ENCODE measurements at places on chromosomes 4 and X. TPM values are rescaled to one million over a fixed set of nuclear protein-coding genes. Genes with fewer than 3 reads are reported as not detected.

- H3K4me1 ChIP-seq, result no peaks in the 10 kb centered on the region
- H3K4me3 ChIP-seq, result no peak overlapping the region
- no peak overlapping the region for H3K27ac ChIP-seq
- no peak for DNase-seq
- H3K36me3 ChIP-seq, result no peaks in the 10 kb centered on the region
Observed at GRCh38 chr4:129384974-129385373, 289.0 kb downstream of the C4orf33 start.

DNA sequence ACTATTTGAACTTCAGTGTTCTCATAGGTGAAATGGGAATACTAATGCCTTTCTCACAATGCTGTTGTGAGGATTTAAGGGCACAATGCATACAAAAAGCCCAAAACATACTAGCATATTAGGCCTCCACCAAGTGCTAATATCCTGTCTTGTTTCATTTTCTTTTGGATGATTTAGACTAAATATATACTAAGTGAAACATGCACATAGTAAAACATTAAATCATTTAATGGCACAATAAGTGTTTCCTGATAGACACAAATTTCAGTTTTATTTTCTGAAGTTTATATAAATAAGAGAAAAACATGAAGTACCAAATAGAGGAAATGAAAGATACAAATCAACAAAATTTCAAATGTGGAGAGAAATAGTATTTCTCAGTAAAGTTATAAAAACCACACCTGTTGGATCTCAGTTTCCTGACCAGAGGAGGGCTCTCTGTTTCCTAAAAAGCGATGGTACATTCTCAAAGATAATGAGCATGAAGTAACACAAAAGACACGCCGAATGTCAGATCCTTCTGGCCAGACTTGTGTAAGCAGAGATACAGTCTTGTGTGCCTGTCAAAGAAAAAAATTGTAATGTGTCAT is 25.1 kb downstream of the DDX60 start:
- H3K4me3 ChIP-seq, result no peak overlapping the region
- no peaks in the 10 kb centered on the region for H3K36me3 ChIP-seq
- DNase-seq, result no peak
- no peak overlapping the region for H3K27ac ChIP-seq
- no peaks in the 10 kb centered on the region for H3K4me1 ChIP-seq
- no peaks in the 10 kb centered on the region for H3K27me3 ChIP-seq

- no peaks in the 10 kb centered on the region for H3K36me3 ChIP-seq
- no peaks in the 10 kb centered on the region for H3K4me1 ChIP-seq
- DNase-seq, result no peak
- H3K27me3 ChIP-seq, result no peaks in the 10 kb centered on the region
Observed at GRCh38 chr4:185062606-185063005, 44.3 kb downstream of the HELT start.

AREG gene
- 31.3 TPM for total RNA-seq

PAK3 gene
- total RNA-seq, result 0.85 TPM

SHROOM4 gene
- total RNA-seq, result 9.2 TPM

DNA sequence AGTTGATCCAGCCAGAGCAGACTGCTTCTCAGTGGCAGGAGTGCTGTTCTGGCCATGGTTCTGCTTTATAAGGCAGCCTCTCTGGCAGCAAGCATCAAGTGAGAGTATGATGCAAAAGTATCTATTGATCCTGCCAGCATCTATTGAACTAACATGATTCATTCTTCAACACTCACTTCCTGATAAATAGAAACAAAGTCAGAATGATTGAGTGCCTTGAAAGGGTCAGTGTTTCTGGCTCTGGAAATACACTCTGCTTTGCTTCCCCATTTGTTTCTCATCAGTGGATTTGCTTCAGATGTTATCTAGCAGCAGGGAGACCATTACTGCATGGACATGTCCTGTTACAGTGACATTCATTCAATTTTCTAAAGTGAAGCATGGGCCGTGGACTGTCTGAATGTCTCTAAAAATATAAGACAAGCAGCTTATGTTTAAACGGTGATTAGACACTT is 66.2 kb upstream of the FRAS1 start:
- DNase-seq, result no peak
- H3K4me1 ChIP-seq, result no peaks in the 10 kb centered on the region
- no peaks in the 10 kb centered on the region for H3K27me3 ChIP-seq
- H3K4me3 ChIP-seq, result no peak overlapping the region
- no peaks in the 10 kb centered on the region for H3K36me3 ChIP-seq

SATL1 gene
- not detected for total RNA-seq

CT45A3 gene
- not detected for total RNA-seq

DNA sequence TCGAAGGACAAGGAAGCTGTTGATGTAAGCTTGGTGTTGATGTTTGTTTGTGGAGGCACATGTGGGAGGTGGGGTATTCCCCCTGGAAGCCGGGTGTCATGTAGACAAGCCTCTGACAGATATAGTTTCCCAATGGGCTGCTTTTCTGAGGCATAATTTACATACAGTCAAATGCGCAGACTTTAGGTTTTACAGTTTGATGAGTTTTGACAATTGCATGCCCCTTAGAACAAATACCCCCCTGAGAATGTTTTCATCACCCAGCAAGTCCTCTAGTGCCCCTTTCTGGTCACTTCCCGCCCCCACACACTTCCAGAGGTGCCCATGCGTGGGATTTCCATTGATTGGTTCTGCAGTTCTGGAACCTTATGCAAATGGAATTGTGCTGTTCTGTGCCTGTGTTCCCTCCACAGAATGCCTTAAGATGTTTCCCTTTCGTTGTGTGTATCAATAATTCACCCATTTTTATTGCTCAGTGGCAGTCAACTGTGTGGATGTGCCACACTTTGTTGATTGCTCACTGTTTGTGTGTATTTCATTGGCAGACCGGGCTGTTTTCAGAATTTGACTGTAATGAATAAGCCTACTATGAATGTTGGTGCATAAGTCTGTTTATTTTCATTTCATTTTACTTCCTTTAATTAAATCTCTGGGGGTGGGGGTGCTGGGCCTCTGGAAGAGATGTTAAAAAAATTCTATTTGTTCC is 8.5 kb downstream of the EVC start:
- no peak overlapping the region for H3K27ac ChIP-seq
- H3K4me3 ChIP-seq, result no peak overlapping the region
- H3K36me3 ChIP-seq, result no peaks in the 10 kb centered on the region
- no peaks in the 10 kb centered on the region for H3K4me1 ChIP-seq

GRCh38 chrX:53714580-53715345 is 28.2 kb upstream of the HUWE1 start:
- H3K27me3 ChIP-seq, result no peaks in the 10 kb centered on the region
- H3K36me3 ChIP-seq, result no peaks in the 10 kb centered on the region
- no peak overlapping the region for H3K27ac ChIP-seq
- H3K4me1 ChIP-seq, result no peaks in the 10 kb centered on the region

LPAR4 gene
- total RNA-seq, result 0.15 TPM

SLC10A6 gene
- total RNA-seq, result 1.7 TPM

RHOXF2 gene
- total RNA-seq, result not detected

- DNase-seq, result no peak
- no peaks in the 10 kb centered on the region for H3K27me3 ChIP-seq
- no peaks in the 10 kb centered on the region for H3K36me3 ChIP-seq
- no peaks in the 10 kb centered on the region for H3K4me1 ChIP-seq
- H3K4me3 ChIP-seq, result no peak overlapping the region
Observed at GRCh38 chr4:61911313-61911756, 711.2 kb downstream of the ADGRL3 start.

GRCh38 chr4:137819964-137820383 is 287.7 kb upstream of the PCDH18 start:
- H3K4me1 ChIP-seq, result no peaks in the 10 kb centered on the region
- no peak overlapping the region for H3K4me3 ChIP-seq
- H3K27me3 ChIP-seq, result no peaks in the 10 kb centered on the region
- H3K27ac ChIP-seq, result no peak overlapping the region
- DNase-seq, result no peak
- H3K36me3 ChIP-seq, result no peaks in the 10 kb centered on the region

DNA sequence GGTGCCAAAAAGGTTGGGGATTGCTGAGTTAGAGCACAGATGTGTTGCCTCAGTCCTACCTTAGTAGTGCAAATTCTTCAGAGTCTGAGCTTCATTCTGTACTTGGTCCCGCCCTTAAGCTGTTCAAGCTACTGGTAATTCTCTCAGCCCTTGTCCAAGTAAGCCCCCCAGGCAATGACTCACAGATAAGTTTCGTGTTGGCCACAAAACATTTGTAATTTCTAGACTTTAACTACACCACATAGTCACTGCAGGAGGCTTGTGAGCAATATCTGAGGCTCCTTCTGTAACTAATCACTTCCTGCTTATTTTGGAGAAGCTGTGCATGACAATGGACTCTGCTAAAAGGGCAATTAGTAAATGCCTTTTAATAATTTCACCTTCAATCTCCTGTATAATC is 1420.5 kb downstream of the PCDH7 start:
- no peak overlapping the region for H3K4me3 ChIP-seq
- H3K27me3 ChIP-seq, result no peaks in the 10 kb centered on the region
- no peaks in the 10 kb centered on the region for H3K4me1 ChIP-seq
- H3K27ac ChIP-seq, result no peak overlapping the region
- DNase-seq, result no peak

DNA sequence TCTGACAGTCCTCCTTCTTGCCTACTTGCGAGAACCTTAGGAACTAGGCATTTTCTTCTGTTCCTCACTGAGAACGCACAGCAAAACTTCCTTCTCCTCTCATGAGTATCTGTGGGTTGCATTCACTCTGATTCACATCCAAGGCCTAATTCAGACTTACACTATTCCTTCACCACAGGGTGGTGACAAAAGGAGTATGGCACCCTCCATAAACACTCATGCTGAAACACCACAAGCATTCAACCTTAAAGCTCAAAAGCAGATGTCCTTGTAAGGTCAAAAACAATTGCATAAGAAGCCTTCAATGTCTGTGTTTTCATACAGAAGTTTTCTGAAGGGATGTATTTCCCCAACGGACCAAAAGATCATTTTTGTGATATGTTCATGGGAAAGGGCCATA is 147.3 kb downstream of the CORIN start:
- H3K36me3 ChIP-seq, result no peaks in the 10 kb centered on the region
- no peak overlapping the region for H3K4me3 ChIP-seq
- no peaks in the 10 kb centered on the region for H3K4me1 ChIP-seq
- no peak for DNase-seq
- H3K27ac ChIP-seq, result no peak overlapping the region
- no peaks in the 10 kb centered on the region for H3K27me3 ChIP-seq

- H3K27me3 ChIP-seq, result no peaks in the 10 kb centered on the region
- H3K4me3 ChIP-seq, result no peak overlapping the region
- no peaks in the 10 kb centered on the region for H3K4me1 ChIP-seq
- peaks cover 22% of the 10 kb centered on the region for H3K36me3 ChIP-seq
- no peak for DNase-seq
Observed at GRCh38 chrX:49177873-49178480, 6.3 kb downstream of the PLP2 start.

LAMTOR3 gene
- total RNA-seq, result 38.9 TPM

GRCh38 chr4:114205261-114205660 is 225.8 kb upstream of the ARSJ start:
- no peak for DNase-seq
- no peaks in the 10 kb centered on the region for H3K36me3 ChIP-seq
- no peak overlapping the region for H3K4me3 ChIP-seq
- no peaks in the 10 kb centered on the region for H3K27me3 ChIP-seq
- no peaks in the 10 kb centered on the region for H3K4me1 ChIP-seq
- no peak overlapping the region for H3K27ac ChIP-seq

GRCh38 chr4:1133033-1133432 is 19.7 kb upstream of the RNF212 start:
- no peaks in the 10 kb centered on the region for H3K27me3 ChIP-seq
- H3K4me3 ChIP-seq, result no peak overlapping the region
- no peak overlapping the region for H3K27ac ChIP-seq

LGI2 gene
- 1.1 TPM for total RNA-seq

DNA sequence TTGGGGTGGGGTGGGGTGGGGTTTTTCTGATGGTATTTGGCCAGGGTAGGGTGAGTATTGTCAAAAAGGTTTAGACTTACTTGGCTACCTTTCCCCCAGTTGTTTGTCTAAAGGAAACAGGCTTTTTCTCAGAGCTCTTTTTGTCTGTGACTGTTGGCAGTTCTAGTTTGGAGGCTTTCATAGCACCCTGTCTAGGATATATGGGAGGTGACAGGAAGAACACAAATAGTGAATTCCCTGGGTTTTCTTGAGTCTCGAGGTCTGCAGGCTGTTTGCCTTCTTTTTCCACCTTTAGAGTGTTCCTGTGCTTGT is 13.5 kb downstream of the RPS6KA3 start:
- no peak for DNase-seq
- no peak overlapping the region for H3K27ac ChIP-seq
- no peak overlapping the region for H3K4me3 ChIP-seq
- H3K36me3 ChIP-seq, result no peaks in the 10 kb centered on the region
- no peaks in the 10 kb centered on the region for H3K27me3 ChIP-seq

GRCh38 chr4:32148111-32148666 is 1428.0 kb downstream of the PCDH7 start:
- no peak overlapping the region for H3K4me3 ChIP-seq
- no peak for DNase-seq
- H3K27ac ChIP-seq, result no peak overlapping the region
- H3K36me3 ChIP-seq, result no peaks in the 10 kb centered on the region

DNA sequence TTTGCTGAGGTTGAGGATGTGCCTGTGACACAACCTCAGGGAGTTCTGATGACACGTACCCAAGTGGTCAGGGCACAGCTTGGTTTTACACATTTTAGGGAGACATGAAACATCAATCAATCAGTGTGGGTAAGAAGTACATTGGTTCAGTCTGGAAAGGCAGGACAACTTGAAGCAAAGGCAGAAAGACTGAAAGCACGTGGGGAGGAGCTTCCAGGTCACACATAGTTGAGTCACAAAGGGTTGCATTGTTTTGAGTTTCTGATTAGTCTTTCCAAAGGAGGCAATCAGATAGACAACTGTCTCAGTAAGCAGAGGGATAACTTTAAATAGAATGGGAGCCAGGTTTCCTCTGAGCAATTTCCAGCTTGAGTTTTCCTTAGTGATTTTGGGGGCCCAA is 1910.0 kb upstream of the AGA start:
- no peak for DNase-seq
- H3K4me1 ChIP-seq, result no peaks in the 10 kb centered on the region
- H3K27ac ChIP-seq, result no peak overlapping the region
- no peaks in the 10 kb centered on the region for H3K36me3 ChIP-seq
- H3K4me3 ChIP-seq, result no peak overlapping the region

DNA sequence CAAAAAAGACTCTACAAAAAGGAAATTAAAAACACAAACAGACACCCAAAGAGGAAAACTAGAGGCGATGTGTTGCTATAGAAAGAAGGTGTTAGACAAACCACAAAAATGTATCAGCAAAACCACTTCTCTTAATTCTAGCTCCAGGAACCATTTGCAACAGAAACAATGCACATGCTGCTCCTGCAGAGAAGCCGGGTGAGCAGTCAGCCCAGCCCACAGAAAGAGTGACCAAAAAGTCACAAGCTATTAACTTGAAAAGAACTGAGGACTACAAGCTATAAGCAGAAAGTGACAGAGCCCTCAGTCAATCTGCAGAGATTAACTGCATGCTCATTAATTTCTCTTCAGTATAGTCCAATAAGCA is 96.2 kb upstream of the KLHL13 start:
- no peaks in the 10 kb centered on the region for H3K36me3 ChIP-seq
- no peak overlapping the region for H3K27ac ChIP-seq
- no peaks in the 10 kb centered on the region for H3K4me1 ChIP-seq
- no peak overlapping the region for H3K4me3 ChIP-seq
- H3K27me3 ChIP-seq, result no peaks in the 10 kb centered on the region

Measured in right atrium auricular region (tissue), 2 donors.